ENCODE measurements at places on chromosomes 2 and 18. TPM values are rescaled to one million over a fixed set of nuclear protein-coding genes. Genes with fewer than 3 reads are reported as not detected.

BMP10 gene
- 36.7 TPM for total RNA-seq

GKN2 gene
- total RNA-seq, result not detected

IL18RAP gene
- total RNA-seq, result 1.1 TPM

C2orf72 gene
- total RNA-seq, result not detected

YWHAQ gene
- total RNA-seq, result 207 TPM

LAMA1 gene
- total RNA-seq, result 0.89 TPM

CYRIA gene
- total RNA-seq, result 7.2 TPM

SERPINB2 gene
- total RNA-seq, result 0.37 TPM

MYO1B gene
- 18.6 TPM for total RNA-seq

SOX11 gene
- 0.21 TPM for total RNA-seq

PAX8 gene
- 1.9 TPM for total RNA-seq

PLEK gene
- total RNA-seq, result 21.5 TPM

SCRN3 gene
- 32.0 TPM for total RNA-seq

CCDC74B gene
- 0.91 TPM for total RNA-seq

GPBAR1 gene
- total RNA-seq, result 6.6 TPM

FBXO41 gene
- 2.3 TPM for total RNA-seq

HOXD4 gene
- 0.53 TPM for total RNA-seq

FLACC1 gene
- 5.7 TPM for total RNA-seq

MC4R gene
- total RNA-seq, result not detected

Measured in left cardiac atrium (tissue), 4 donors.